ENCODE measurements at places on chromosomes 2 and 18.
A peak's percentile ranks its signal among the peaks of the same experiment; 100 is the strongest.

GRCh38 chr2:88857951-88858411, 166.5 kb downstream of the RPIA start:
- no peak for DNase-seq

- DNase-seq, result peak; percentile 17
Observed at GRCh38 chr2:185978634-185979407, 240.2 kb downstream of the FSIP2 start.

DNA sequence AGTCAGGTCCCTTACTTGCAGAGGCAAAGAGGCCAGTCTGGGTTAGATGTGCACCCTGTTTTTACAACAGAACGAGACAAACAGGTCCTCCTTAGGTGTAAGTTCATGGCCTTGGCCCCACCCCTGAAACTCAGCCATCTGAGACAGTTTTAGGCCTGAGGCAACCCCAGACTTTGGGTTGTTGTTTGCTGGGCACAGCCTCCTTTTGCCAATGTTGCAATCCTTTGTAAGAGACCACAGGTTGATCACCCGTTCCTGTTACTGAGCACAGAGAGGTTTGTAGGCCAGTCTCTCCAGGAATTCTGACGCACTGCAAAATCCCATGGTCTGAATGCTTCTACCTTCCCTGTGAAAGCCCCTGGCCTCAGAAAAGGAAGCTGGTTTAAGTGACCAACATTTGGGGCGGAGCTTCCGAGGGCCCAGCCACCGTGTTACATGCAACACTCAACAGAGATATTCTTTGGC, 15.5 kb upstream of the IL1RN start:
- DNase-seq, result no peak

DNA sequence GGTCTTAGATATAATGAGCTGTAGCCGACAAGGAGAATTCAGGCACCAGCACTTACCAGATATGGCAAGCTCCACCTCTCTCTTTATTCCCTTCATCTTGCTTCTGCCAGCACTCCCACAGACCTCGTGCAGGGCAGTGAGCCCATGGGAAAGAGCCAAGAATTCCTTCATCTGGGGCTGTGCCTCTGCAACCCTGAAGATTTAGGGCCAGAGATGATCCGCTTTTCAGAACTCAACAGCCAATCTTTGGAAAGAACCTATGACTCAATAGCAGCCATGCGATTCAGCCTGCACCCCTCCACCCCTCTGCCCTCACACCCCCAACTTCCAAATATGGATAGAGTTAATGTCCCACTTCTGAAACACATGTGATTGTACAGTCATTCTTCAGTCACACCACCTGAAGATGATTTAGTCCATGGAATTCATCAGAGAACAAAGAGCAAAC, 533.7 kb upstream of the TNP1 start:
- peak; percentile 81 for DNase-seq

DNA sequence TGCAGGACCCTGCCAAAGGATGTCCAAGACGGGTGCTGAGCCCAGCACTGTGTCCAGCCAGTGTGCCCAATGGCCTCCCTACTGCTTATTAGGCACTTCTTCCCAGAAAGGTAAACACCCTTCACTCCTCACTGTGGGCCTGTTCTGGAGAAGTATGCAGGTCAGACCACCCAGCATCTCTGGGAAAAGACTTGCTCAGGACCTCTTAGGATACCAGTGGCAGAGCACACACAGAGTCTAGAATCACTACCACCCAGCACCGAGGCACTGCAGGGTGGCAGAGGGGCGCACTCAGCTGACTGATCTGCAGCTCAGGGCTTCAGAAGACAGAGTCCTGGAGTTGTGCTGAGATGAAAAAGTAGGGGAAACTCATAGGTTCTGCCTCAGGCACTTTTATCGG, 25.8 kb downstream of the XDH start:
- no peak for DNase-seq

- no peak for DNase-seq
Observed at GRCh38 chr2:22694300-22694699, 690.7 kb upstream of the KLHL29 start.

DNA sequence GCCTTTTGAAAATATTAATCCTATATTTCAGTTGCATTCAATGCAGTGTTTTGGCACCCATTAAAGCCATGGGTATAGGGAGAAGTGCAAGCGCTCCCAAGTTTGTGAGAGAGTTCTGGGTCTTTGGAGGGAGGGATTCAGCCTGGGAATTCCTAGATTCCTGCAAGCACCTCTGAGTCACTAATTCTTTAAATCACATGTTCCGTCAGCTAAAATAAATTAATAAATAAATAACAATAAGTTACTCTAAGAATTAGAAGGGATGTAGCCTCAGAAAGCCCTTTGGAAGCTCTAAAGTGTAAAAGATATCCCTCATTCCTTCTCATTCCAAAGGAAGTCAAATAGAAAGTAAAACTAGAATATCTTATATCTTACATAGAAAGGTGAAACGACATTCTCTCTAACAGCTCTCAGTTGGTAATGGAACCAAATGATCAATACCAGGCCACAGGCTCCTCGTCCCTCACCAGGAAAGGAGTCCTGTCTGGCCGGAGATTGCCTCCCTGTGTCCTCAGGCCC, 222.4 kb upstream of the RBBP8 start:
- peak; percentile 6 for DNase-seq

DNA sequence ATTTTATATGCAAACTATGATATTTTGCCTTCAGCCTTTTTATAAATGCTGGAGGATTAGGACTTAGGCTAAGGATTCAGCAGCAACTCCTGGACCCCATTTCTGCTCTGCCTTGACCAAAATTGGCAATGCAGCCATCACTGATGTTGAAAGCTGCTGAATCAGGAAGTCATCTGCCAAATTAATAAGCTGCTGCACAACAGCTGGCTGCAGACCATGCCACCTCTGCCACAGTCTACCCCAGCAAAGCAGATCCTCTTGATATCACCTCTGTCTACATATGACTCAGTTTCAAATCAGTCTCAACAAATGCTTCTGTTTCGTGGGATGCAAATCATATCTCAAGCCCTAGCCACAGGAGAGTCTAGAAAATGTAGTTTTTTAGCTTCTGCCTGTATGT, 7.1 kb upstream of the SOS1 start:
- peak; percentile 3 for DNase-seq

DNA sequence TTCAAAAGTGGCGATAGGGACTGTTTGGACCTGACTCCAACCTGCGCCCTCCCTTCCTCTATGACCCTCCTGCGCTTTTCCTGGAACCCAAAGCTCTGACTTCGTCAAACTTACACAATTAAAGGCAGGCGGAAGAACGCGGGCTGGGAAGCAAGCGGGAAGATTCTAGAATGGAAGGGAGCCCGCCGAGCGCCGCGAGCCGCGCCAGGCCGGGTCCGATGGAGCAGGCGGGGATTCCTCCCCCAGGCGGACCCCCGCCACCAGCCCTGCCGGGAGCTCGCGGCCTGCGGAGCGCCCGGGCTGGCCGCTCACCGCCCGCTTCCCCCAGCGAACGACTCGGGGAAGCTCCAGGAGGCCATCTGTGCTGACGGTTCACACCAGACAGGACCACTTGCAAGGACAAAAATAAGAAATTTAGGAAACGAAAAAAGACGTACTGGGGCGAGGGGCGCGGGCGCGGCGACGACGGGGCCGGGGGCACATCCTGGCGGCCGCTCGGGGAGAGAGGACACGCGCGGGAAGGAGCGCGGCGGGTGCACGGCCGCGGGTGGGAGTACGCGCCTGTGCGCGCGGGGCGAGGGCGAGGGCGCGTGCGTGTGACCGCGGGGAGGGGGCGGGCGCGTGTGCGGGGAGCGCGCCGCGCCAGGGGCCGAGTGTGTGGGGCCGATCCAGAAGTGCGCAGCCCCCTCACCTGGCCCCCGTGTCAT, 1.1 kb upstream of the SALL3 start:
- no peak for DNase-seq

DNA sequence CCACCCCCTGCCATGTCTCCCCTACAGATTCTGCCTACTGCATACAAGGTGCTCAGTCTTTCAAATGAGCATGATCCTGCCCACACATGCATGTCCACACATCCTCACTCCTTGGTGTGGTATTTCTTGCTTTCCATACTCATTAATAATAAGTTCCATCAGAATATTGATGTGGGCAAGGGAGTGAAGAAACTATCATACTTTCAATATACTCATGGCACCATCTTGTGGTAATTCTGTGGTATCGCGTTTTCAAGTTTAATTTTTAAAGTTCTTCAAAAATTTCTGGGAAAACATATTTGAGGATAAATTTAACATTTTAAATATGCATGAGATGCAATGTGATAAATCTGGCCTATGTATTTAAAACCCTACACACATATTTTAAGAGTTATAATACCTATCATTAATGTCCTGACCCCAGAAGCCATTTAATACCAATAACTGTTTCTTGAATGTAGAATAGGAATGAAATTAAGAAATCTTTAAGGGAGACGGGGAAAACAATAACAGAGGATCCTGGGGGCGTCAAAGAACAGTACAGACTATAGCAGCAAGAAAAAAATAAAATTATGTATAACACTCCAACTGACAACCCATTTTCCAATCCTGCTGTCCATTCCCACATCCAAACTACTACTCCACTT, 110.1 kb downstream of the ZNF385B start:
- peak; percentile 25 for DNase-seq

GRCh38 chr18:40739029-40739428, 1216.0 kb upstream of the PIK3C3 start:
- no peak for DNase-seq

DNA sequence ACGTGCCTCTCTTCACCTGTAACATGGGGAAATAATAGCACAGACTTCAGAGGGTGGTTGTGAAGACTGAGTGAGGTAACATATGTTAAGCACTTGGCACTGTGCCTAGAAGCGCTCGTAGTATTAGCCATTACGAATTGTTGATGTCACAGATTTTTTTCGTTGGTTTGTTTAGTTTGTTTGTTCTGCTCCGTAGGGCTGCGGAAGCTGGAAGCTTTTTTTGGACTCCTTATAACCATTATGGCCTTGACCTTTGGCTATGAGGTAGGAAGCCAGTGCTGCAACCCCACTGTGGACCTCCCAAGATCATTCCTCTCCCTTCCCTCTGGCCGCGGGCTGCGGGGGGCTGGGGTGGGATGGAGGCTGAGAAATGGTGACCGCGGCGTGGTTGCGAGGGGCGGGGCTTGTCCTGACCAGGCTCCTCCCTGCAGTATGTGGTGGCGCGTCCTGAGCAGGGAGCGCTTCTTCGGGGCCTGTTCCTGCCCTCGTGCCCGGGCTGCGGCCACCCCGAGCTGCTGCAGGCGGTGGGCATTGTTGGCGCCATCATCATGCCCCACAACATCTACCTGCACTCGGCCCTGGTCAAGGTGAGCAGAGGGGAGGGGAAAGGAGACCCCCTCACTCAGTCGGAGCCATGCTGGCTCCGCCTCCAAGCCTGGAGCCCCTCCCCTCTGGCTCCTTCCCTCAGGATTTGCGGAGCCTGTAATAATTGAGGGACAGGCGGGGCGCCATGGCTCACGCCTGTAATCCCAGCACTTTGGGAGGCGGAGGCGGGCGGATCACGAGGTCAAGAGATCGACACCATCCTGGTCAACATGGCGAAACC, 5.5 kb downstream of the SLC11A1 start:
- no peak for DNase-seq

GRCh38 chr2:229731916-229732315, 17.6 kb upstream of the DNER start:
- peak; percentile 10 for DNase-seq

DNA sequence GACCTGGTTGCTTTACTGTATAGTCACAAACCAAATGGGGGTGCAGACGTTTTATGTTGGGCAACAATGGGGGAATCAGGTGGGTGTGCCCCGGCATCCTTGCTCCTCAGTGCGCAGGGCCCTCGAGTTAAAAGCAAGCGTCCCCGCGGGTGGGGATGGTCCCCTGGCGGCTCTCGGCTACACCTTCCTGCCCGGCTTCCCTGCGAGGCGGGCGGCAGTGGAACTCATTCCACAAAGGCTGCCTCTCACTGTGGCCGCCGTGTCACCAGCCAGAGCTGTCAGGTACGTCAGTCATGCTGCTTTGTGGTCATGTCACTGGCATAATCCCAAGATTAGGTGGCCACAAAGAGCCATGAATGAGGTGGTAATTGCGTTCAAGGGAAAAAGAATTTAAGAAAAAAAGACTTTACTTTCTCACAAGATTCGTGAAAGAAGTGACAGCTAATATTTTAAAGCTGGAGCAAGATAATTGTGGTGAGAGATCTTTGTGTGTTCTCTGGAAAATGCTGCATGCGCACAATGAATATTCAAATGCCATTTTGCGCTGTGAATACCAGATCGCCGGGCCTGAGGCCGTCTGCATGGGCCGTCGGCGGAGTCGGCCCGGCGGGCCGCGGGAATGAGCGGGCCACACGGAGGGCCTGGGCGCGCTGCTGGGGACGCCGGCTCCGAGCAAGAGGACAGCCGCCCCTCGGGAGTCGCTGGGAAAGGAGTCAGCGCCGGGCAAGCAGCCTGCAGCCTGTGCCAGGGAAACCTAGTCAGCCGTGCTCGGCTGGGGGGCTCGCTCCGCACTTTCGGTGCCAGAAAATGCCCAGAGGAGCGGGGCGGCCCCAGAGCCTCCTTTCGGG, 82.3 kb upstream of the LDLRAD4 start:
- peak; percentile 31 for DNase-seq

Data from fibroblast of skin of scalp (primary cell).